ENCODE measurements at places on chromosomes 4 and X. TPM values are rescaled to one million over a fixed set of nuclear protein-coding genes. Genes with fewer than 3 reads are reported as not detected.

DNA sequence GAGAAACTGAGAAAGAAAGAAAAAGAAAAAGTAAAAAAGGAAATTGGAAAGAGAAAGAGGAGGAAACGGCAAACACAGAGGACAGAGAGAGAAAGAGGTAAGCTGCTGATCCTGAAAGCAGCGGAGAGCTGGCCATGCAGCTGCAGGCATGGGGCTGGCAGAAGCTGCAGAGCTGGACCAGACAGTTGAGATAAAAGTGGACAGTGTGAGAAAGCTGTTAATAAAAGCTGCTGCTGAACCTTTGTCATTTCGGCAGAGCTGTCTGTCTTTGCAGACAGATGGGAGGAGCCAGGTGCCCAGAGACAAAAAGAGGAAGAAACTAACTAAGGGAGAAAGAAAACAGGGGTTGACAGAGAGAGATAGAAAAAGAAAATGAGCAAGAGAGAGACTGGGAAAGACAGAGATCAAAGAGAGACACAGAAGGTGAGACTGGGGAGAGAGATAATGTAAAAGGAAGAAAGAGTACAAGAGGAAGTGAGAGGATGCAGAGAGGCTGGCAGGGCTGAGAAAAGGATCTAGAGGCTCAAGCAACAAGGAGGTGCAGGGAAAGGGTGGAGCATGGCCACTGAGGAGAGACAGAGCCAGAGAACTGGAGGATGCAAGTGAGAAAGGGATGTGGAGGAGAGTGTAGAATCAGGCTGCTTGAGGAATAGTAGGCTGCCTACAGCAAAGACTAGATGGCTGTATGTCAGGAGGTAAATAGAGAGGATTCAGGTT, 376.8 kb upstream of the FGF16 start:
- no peak overlapping the region for H3K4me3 ChIP-seq
- no peaks in the 10 kb centered on the region for H3K27me3 ChIP-seq
- no peak for DNase-seq
- no peaks in the 10 kb centered on the region for H3K36me3 ChIP-seq
- no peaks in the 10 kb centered on the region for H3K4me1 ChIP-seq

DNA sequence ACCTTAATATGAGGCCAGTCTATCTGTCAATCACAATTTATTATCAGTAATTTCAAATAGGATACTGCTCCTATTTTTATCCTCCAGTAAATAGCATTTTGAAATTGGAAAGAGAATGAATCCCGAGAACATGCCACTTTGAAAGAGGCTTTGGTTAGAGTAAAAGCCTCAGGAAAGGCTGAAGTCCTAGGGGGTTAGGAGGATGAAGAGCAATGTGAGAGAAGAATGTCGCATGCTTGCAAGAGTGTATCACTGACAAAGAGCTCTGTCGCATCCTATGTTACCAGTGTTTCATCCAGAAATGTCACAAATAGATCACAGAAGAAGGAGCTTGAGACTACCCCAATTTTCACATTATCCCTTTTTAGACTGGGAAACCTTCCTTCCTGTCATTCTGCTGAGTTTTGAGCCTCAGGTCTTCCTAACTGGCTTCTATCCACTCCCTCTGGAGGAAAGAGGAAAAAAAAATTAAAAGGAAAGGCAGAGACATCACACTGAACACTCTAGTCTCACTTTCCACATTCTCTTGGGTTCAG, 39.8 kb downstream of the GPM6A start:
- H3K4me1 ChIP-seq, result peaks cover 4% of the 10 kb centered on the region
- no peak for DNase-seq
- no peaks in the 10 kb centered on the region for H3K27me3 ChIP-seq
- no peaks in the 10 kb centered on the region for H3K36me3 ChIP-seq
- no peak overlapping the region for H3K4me3 ChIP-seq

GRCh38 chr4:1315836-1316536, 26.3 kb downstream of the MAEA start:
- no peak overlapping the region for H3K4me3 ChIP-seq
- H3K27me3 ChIP-seq, result peaks cover 7% of the 10 kb centered on the region
- peaks cover 52% of the 10 kb centered on the region for H3K36me3 ChIP-seq
- no peak for DNase-seq
- no peak overlapping the region for H3K27ac ChIP-seq
- peaks cover 21% of the 10 kb centered on the region for H3K4me1 ChIP-seq

DNA sequence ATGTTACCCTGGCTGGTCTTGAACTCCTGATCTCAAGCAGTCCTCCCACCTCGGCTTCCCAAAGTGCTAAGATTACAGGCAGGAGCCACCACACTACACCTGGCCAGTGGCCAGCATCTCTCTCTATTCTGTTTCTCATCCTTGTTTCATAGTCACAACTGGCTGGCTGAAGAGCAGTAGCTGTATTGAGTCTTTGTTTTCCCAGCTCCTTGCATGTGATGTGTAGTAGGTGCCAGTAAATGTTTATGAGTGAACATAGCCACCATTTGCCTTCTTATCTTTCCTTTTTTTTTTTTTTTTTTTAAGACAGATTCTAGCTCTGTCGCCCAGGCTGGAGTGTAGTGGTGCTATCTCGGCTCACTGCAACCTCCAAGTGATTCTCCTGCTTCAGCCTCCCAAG, 23.6 kb downstream of the NUDT9 start:
- H3K27ac ChIP-seq, result no peak overlapping the region
- peaks cover 6% of the 10 kb centered on the region for H3K36me3 ChIP-seq
- no peaks in the 10 kb centered on the region for H3K27me3 ChIP-seq
- H3K4me3 ChIP-seq, result no peak overlapping the region

The VCX3B gene
- total RNA-seq, result 0.23 TPM

The LGI2 gene
- total RNA-seq, result 0.18 TPM

All from endothelial cell (in vitro differentiated cells).